Epithelial cell of proximal tubule (primary cell): ENCODE measurements at places on chromosomes 1 and 21. TPM values are rescaled to one million over a fixed set of nuclear protein-coding genes. Genes with fewer than 3 reads are reported as not detected.

DNA sequence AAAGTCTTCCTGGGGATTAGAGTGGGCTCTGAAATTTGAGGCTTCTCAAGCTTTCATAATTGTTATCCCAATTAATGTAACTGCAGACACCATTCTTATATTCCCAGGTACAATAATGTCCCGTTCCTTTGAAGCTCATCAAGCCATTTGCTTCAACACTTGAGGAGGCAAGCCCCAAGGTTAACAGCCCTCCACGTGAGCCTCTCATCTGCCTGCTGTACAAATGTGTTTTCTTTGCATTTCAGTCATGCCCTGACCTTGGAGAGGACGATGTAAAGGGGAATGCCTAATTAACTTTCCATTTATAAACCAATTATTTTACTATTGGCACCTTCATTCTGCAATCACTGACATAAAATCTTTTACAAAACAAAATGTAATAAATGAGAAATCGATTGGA lies 106.3 kb downstream of the SETD4 start:
- no peak for DNase-seq

The FCRL4 gene
- not detected in 2 replicates for total RNA-seq

DNA sequence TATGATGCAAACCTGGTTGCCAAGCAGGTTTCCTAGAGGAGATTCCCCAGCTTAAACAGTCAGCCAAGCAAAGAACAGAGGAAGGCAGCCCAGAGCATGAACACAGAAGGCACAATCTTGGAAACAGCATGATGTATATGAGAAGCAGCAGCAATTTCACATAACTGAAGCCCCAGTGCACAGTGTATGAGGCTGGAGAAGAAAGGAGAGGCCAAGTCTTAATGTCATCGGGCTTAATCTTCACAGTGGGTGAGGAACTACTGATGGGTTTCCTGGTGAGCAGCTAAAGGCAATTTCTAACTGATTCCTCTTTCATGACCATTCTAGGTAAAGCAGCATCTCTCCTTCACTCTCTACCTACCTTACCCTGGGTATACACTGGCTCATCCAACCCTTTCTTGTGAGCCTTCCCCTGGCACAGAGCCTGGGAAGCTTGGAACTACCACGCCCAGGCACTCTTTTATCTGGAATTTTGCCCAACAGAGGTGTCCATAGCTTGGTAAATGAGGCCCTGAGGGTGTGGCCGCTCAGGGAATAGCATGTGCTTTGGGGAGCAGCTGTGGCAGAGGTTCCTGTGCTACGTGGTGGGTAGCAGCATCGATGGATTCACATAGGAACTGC lies 22.0 kb downstream of the FYB2 start:
- DNase-seq, result no peak

DNA sequence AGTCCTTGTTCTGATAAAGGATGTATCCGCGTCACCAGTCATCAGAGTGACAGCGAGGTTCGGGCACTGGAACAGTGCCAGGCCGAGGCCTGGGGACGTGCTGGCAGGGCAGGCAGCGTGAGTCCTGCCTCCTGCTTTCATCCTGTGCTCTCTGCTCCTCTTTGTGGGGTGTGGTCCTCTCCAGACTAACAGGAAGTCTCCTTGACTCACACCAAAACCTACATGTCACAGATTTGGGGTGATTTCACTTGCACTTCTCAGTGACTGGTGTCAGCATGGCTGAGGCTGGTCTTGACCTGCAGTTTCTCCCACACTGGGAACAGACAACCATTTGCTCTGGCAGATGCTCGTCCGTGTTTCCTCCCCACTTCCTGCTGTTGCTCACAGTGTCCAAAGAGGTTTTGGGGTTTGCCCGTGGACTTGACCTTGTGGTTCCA lies 8.8 kb upstream of the NLRP3 start:
- DNase-seq, result no peak

The AADACL3 gene
- total RNA-seq, result not detected in 2 replicates

GRCh38 chr1:166813508-166814223 lies 25.6 kb upstream of the POGK start:
- no peak for DNase-seq

The COL6A2 gene
- total RNA-seq, result 71.5 and 138 TPM in 2 replicates

GRCh38 chr1:58837886-58838285 lies 54.0 kb upstream of the JUN start:
- DNase-seq, result no peak

GRCh38 chr1:232974971-232975370 lies 24.6 kb downstream of the NTPCR start:
- DNase-seq, result no peak

DNA sequence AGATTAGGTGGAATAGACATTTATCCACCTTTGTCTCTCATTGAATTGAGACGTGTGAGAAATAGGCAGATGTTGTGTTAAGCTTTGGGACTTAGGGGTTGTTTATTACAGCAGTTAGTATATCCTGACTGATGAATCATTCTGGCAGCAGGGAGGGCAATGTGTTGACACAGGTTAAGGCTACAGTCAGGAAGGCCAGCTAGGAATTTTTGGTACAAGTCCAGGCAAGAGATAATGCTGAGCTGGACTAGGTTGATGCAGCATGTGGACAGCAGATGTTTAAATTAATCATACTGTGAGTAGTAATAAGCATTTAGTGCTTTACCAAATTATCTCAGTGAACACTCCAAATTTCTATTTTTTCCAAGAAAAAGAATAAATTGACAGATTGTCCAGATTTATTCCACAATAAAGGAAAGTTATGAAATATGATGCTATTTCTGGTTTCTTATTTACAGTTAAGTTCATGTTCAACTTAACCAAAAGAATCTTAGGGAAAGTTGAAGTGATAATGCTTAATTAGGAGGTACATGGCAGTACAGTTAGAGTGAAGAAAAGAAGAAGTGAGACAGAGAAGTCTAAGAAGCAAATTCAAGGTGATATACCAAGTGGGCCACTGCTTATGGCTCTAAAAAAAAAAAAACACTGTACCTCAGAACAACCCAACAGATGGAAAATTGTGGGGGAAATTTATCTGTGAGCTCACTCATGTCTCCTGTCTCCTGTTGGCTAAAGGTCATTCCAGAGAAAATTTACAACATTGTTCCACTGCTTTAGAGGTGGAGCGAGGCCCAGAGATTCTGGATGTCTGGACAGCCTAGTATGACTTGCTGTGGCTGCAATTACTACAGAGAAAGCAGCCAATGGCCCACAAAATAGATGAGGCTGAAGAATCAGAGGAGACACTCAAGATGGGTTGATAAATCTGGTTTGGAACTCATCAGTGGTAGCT lies 102.7 kb upstream of the C21orf91 start:
- DNase-seq, result peak; percentile 30
